Esophagus squamous epithelium (tissue), 5 donors: ENCODE measurements at places on chromosomes 7 and 10.

GRCh38 chr7:61576-62360 is 130.6 kb upstream of the FAM20C start:
- no peak for DNase-seq

GRCh38 chr7:103593691-103594090 is 147.7 kb upstream of the SLC26A5 start:
- DNase-seq, result no peak

- no peak for DNase-seq
Observed at GRCh38 chr7:157360483-157361025, 23.8 kb downstream of the DNAJB6 start.

- DNase-seq, result no peak
Observed at GRCh38 chr7:117803476-117803875, 69.8 kb downstream of the CTTNBP2 start.

DNA sequence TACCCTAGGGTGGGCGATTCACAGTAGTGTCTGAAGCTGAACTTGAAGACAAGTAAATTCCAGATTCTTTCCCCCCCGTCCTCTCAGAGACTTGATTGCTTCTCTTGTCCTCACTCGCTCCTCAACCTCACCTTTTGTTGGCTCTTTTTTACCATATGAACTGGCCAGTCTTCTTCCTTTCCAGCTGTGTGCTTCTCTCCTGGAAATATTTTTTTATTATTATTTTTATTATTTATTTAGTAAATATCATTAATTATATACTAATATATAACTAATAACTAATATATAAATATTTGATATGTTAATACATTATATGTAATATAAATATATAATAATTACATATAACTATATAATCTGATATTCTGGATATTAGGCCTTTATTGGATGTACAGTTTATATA is 484.3 kb downstream of the GALNT17 start:
- DNase-seq, result no peak

GRCh38 chr7:411677-412312 is 107.9 kb downstream of the PDGFA start:
- no peak for DNase-seq

GRCh38 chr10:76675951-76676587 is 961.5 kb downstream of the KCNMA1 start:
- no peak for DNase-seq

DNA sequence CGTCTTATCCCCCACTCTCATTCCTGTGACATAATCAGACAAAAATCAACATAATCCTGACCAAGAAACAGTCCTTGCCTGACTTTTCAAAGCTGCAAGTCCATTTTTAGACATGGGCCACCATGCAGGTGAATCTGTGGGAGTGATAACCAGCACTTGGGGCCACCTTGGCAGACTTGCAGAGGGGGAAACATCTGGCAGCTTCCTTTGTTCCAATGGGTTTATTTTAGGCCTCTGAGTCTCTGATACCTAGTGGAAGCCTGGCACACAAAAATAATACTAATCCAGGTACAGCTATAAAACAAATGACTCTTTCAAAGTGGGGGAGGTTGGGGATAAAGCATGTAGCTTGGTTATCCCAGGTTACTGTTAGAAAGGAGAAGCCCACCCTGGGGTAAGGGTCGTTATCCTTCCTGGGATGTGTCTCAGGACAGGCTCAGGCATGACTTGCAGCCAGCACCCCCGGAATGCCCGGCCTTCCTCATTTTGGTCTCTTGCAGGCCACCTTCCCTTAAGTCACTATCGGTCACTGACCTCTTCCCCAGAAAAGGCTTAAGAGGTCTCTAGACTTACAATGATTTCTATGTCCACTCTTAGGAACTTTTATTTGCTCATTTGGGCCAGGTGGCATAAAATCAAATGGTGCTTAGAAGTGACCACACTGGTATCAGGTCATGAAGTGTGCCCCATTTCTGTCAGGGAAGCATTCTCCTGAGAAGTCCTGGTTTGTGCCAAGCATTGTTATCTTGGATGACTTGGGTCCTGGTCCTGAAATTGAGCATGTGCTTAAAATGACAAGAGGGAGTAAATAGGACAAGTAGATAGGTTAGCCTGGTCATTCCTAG is 37.6 kb downstream of the EEPD1 start:
- DNase-seq, result no peak

DNA sequence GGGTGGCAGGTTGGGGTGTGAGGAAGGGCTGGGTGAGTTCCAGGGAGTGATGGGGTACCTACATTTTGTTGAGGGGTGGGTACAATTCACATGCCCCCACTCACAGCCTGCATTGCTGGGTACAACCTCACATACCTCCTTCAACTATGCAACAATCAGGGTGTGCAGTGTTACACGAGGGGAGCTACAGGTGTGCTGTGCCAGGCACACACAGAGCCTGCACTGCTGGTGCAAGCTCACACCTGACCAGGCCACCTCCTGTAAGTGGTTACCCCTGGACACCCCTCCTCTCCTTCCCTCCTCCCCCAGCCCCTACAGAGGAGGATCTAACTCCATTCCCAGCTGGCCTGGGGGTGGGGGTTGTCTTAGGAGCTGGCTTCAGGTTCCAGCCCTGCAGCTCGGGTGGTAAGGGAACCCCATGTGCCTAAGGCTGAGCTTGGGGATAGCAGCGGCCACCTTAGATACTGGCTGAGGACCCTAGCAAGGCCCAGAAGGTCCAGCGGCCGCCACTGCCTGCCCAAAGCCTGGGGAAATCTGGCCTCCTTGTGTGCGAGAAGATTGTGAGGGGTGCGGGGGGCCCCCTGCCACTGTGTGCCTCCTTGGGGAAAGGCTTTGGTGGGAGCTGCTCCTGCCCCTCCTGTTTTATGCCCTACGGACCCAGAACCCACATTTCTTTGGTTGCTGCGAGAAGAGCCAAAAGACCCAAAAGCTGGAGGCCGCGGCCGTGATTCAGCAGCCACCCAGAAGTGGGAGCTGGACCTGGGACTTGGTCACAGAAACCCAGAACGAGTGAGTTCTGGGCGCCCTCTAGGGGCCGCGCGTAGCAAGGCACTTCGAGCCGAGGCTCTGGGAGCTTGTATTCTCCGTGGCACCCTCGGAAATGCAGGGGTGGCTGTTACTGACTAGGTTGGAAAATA is 10.8 kb downstream of the TLX1 start:
- no peak for DNase-seq

- no peak for DNase-seq
Observed at GRCh38 chr10:76396134-76396533, 964.7 kb downstream of the LRMDA start.

DNA sequence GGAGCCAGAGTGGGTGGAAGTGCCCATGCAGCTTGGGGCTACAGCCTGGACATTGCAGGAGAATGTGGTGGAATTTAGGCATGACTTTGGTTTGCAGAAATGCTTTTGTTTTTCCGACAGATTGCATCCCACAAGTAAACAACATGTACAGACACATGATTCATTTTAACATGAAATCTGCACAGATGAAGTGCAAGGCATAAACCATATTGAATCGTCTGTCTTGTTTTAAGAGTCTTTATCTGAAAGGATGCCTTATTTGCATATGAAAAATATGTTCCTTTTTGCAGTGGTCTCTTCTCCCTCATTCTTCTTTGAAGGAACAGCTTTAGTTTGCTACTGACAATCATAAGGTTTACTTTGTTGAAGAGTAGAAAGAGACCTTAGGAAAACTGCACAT is 94.9 kb downstream of the NXPH1 start:
- DNase-seq, result no peak

DNA sequence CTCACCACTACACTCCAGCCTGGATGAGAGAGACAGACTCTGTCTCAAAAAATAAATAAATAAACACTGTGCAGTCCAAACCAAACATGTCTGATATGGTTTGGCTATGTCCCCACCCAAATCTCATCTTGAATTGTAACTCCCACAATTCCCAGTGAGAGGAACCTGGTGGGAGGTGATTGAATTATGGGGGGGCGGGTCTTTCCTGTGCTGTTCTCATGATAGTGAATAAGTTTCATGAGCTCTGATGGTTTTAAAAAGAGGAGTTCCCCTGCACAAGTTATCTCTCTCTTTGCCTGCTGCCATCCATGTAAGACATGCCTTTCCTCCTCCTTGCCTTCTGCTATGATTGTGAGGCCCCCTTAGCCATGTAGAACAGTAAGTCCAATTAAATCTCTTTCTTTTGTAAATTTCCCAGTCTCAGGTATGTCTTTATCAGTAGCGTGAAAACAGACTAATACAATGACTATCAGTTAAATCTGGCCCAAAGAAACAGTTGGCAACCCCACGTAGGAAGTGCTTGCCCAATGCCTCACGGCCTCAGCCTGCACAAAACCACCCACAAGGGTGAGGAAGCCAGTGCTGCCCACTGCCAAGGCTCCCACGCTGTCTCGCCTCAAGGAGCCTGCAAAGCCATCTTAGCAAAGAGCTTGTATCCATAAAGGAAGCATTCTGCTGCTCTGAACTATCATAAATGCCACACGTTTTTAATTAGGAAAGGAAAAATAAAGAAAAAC is 64.7 kb downstream of the PIK3AP1 start:
- DNase-seq, result no peak

DNA sequence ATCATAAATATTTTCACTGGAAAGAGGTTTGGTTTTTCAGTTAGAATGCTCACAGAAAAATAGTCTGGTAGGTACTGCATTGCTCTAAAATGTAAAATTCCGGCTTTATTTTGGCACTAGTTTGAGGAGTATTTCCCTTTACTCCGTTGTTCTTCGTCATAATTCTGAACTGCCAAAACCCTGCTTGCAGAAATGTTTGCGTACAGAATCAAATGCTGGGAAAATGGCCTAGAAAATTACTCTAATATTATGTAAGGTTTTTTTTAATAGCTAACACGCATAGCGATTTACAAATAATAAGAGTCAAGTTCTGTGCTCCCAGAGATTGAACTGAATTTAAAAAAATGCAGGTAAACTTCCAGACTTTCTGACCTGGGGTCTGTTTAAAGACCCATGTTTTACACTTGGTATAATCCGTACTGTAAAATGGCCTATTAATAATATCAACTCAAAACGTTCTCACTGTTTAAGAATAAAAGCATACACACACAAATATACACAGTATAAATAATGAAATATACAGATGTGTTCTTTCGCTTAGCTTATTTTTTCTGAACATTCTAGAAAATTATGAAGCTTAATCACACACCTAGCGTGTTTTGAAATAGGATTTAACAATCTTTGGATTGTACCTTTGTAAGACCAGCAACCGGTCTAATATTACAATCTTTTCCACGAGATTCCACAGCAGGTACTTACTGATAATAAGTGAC is 23.5 kb upstream of the ANLN start:
- no peak for DNase-seq

- no peak for DNase-seq
Observed at GRCh38 chr7:22329816-22330524, 27.0 kb downstream of the RAPGEF5 start.
